Pancreas (tissue), 10 donors: ENCODE measurements at places on chromosomes 7 and 10. TPM values are rescaled to one million over a fixed set of nuclear protein-coding genes. Genes with fewer than 3 reads are reported as not detected.
A peak's percentile ranks its signal among the peaks of the same experiment; 100 is the strongest.

DNA sequence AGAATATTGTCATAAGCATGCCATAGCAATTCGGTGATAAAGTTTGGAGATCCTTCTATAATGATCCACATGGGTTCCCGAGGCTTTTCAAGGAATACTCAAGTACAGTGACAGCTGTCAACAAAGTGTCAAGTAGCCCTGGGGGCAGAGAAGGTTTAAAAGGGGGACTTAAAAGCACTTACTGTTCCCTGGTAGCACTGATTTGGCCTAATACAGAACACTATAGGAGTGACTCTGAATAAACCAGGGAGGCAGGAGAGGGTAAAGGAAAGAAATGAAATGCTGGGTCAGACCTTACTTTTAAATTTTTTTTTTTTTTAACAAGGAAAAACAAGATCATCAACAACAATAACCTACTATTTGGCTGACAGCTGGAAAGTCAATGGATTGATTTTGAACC is 20.1 kb downstream of the CHCHD3 start:
- H3K4me3 ChIP-seq, result no peak overlapping the region
- H3K27ac ChIP-seq, result peak overlapping the region; percentile 47
- H3K27me3 ChIP-seq, result no peaks in the 10 kb centered on the region
- H3K36me3 ChIP-seq, result no peaks in the 10 kb centered on the region

GRCh38 chr7:5467645-5468044 is 44.0 kb upstream of the TNRC18 start:
- DNase-seq, result no peak
- no peak overlapping the region for H3K4me3 ChIP-seq
- no peaks in the 10 kb centered on the region for H3K4me1 ChIP-seq
- H3K27me3 ChIP-seq, result no peaks in the 10 kb centered on the region
- no peaks in the 10 kb centered on the region for H3K36me3 ChIP-seq
- H3K27ac ChIP-seq, result no peak overlapping the region

DNA sequence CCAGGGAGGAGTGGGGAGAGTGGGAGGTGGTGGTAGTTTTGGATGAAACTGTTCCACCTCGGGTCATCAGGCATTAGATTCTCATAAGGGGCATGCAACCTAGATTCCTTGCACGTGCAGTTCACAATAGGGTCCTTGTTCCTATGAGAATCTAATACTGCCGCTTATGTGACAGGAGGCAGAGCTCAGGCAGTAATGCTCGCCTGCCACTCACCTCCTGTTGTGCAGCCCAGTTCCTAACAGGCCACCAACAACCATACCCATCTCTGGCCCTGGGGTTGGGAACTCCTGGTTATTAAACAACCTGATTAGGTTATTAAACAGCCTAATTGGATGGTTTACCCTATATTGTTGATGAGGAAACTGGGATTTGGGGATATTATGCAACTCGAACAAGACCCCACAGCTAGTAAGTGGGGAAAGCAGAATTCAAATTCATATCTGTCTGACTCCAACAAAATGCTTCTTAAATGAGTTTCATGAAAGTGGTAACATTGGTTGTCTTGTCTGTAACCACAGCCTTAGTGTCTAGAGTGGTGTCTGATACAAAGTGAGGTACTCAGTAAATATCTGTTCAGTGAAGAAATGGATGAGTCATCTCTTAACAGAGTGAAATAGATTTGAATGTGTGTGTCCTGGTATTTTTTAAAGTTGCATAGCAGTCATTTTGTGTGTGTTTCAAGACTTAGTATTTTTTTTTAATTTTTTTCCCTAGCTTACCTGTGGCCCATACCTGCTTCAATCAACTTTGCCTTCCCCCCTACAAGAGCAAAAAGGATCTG is 101.6 kb downstream of the HECTD2 start:
- H3K4me1 ChIP-seq, result peaks cover 26% of the 10 kb centered on the region
- no peaks in the 10 kb centered on the region for H3K27me3 ChIP-seq
- H3K4me3 ChIP-seq, result no peak overlapping the region

- DNase-seq, result no peak
- no peaks in the 10 kb centered on the region for H3K27me3 ChIP-seq
- H3K4me1 ChIP-seq, result no peaks in the 10 kb centered on the region
- H3K36me3 ChIP-seq, result no peaks in the 10 kb centered on the region
- no peak overlapping the region for H3K27ac ChIP-seq
- no peak overlapping the region for H3K4me3 ChIP-seq
Measured at GRCh38 chr7:52956379-52956915, 79.0 kb upstream of the POM121L12 start.

DNA sequence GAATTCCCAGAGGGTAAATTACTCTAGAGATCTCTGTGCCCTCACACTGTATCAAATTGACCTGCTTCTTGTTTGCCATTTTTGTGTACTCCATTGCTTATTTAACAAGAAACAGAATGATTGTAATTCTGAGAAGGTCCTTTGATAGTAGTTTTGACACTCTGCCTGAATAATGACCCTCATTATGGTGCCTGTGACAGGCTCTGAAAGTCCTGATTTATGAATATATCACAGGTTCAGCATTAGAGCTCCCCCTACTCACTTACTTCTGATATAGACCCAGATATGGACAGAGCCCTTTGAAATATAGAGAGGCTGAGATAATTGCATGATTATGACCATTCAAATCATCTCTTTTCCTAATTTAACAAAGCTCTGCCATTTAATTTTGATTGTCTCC is 465.2 kb downstream of the MDFIC start:
- H3K27ac ChIP-seq, result no peak overlapping the region
- H3K36me3 ChIP-seq, result no peaks in the 10 kb centered on the region
- DNase-seq, result no peak
- no peaks in the 10 kb centered on the region for H3K4me1 ChIP-seq

GRCh38 chr7:91165006-91165845 is 99.0 kb upstream of the FZD1 start:
- no peaks in the 10 kb centered on the region for H3K4me1 ChIP-seq
- DNase-seq, result no peak
- H3K27ac ChIP-seq, result no peak overlapping the region

- DNase-seq, result no peak
- no peak overlapping the region for H3K4me3 ChIP-seq
- no peaks in the 10 kb centered on the region for H3K27me3 ChIP-seq
- H3K4me1 ChIP-seq, result no peaks in the 10 kb centered on the region
Measured at GRCh38 chr10:6239213-6239991, 36.7 kb downstream of the PFKFB3 start.

DNA sequence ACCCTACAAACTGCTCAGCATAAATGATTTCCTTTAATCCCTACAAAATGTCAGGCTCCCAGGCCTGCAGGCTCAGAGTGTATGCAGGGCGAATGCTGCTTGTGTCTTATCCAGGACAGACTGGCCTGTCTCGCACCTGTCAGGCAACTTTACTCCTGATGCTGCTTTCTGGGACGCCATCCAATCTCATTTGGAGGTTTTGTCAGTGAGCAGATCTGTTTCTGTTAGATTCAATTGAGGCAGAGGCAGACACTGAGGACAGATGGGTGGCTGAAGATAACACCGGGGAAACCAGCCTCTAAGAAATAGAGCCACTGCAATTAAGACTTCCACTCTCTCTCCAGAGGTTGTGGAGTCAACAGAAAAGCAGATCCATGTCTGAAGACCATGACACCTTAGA is 115.6 kb downstream of the DPP6 start:
- no peaks in the 10 kb centered on the region for H3K36me3 ChIP-seq
- no peak for DNase-seq
- H3K27ac ChIP-seq, result no peak overlapping the region

DNA sequence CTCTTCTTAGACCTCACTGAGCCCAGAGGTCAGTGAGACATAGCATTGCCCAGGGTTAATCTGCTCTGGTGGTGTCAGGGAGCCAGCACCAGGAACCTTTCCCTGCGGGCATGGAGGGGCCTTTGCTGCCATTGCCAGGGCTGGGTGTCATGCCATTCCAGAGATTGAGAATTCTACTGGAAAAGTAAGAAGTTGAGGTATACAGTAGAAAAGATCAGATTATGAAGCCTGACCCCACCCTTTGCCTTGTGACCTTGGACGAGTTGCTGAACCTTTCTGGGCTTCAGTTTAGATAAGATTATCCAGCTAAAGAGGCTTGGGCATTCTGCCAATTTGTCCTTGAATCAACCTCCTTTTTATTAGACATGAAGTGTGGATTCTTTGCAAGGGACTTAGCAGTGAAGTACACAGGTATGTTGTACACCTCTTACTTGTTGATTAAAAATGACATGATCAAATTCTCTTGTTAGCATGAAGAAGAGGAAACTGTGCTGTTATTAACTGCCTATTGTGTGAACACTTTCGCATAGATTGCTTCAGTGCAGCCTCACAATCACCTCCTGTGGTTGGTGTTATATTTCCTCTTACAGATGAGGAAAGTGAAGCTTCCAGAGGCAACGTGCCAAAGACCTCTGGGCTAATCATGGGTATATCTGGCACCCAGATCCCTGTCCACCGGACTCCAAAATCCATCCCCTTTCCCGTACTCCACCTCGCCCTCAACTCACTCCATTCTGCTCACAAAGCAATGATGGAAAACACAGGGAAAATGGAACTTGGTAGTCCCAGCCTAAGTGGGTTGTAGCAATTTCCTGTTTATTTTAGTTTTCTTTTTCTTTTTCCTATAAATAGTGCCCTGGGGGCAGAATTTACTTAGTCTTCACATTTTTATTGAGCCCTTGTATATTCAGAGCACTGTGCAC is 151.3 kb downstream of the CAMK1D start:
- peaks cover 26% of the 10 kb centered on the region for H3K4me1 ChIP-seq
- no peak overlapping the region for H3K27ac ChIP-seq
- no peaks in the 10 kb centered on the region for H3K27me3 ChIP-seq
- H3K36me3 ChIP-seq, result no peaks in the 10 kb centered on the region
- no peak for DNase-seq

DNA sequence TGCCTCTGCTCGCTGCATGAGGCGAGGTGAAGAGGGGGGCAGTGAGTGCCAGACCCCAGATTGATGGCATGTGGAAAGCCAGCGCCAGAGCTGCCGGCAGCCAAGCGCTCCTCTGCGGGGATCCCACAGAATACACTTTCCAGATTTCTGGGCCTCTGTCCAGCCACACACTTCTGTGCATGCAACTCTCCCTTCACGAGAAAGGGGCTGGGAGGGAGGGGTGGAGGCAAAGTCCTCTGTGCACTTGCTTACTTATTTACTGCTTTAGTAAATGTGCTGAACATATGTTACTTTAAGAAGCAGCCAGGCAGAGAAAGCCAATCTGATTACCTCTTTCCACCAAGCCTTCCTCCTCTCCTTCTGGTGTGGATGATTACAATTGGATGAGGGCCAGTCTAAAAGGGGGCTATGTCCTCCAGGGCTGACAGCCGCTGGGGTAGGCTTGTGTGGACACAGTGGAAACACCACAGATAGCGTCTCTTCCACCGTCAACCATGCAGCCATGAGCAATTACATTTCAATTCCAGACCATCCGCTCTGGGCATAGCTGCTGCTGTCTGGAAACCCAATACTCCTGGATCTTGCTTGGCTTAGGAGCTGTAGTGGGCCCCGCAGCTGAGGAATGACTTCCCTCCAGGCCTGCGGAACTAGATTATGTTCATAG is 322.8 kb upstream of the ANKRD30A start:
- H3K4me1 ChIP-seq, result no peaks in the 10 kb centered on the region
- H3K36me3 ChIP-seq, result no peaks in the 10 kb centered on the region
- H3K4me3 ChIP-seq, result peak overlapping the region; percentile 3
- DNase-seq, result no peak

Gene HACD1
- total RNA-seq, result 2.0 TPM

Gene CALHM3
- total RNA-seq, result 0.16 TPM

Gene PRF1
- total RNA-seq, result 1.0 TPM

Gene RPS24
- total RNA-seq, result 1,094 TPM

Gene EBLN1
- not detected for total RNA-seq

Gene LBX1
- total RNA-seq, result not detected
